ENCODE measurements at places on chromosomes 16 and 17.

DNA sequence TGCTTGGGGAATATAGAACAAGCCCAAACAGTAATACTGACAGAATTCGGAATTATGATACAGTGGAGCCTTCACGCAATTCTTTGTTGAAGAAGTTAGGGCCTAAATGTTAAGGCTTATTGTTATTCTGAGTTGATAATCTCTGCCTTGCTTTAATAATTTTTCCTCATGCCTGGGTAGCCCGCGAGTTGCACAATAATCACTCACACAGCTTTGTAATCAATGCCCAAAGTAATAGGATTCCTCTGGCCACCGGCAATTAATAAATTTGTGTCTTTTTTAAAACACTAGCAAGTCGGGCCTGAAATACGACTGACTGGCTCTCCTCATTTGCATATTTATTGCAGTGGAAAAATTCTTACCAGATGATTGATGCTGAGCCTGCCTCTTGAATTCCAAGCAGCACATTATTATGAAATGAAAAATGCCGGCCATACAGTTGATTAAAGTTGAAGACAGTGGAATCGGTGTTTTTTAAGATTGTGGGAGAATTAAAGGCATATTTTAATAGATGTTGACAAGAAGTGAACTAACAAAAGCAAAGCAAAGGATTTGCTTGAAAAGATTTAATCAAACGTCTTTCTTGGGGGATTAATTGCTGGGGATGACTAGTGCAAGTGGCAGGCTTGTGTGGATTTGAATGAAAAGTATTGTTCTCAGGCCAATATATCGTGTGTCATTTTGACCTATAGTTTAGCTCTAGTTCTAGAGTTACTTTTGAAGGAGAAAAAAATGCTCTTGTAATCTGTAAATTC, 30.2 kb downstream of the AATF start:
- no peak for DNase-seq

GRCh38 chr17:11986179-11986941, 10.9 kb downstream of the ZNF18 start:
- DNase-seq, result no peak

GRCh38 chr16:83336603-83337002, 471.2 kb upstream of the HSBP1 start:
- DNase-seq, result no peak

DNA sequence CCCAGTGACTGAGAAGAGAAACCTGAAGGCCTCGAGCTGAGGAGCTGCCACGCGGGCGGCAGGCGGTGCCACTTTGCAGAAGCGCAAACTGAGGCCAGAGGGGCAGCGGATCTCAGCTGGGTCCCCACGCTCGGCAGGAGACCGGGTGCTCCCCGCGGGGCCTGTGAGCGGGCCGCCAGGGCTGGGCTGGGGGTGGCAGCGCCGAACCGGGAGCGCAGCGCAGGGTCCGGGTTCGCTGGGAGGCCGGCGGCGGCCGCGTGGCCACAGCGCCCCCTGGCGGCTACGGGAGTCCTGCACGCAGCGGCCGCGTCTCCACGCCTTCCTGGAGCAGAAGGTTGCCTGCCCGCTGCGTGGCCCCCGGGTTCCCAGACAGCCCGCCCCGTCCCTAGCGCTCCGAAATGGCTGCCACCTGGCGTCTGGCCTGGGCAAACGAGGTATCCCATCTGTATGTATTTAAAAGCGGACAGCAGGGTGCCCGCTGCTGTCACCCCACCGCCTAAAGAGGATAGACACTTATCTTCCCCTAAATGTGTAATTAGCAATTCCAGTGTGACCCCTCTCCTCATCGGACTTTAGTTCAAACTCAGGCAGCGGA, 96.1 kb upstream of the CDH5 start:
- DNase-seq, result peak; percentile 79

GRCh38 chr16:16083421-16084156, 134.2 kb downstream of the ABCC1 start:
- DNase-seq, result peak; percentile 54

GRCh38 chr16:46632778-46633733, 11.9 kb upstream of the SHCBP1 start:
- DNase-seq, result no peak

DNA sequence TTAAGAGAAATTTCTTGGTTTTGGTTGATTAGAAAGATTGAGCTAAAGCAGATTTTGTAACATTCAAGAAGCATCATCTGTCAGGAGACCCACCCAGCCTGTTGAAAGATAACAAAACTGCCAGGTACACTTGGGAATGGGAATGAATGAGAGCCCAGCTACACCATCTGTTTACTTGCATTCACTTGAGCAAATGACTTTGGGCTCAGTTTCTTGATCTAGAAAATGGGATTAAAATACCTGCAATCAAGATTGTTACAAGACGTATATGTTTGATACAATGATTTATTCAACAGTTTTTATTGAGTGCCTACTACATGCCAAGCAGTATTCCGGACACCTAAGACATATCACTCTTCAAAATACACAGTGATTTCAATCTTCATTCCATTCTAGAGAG, 76.3 kb upstream of the HAS3 start:
- no peak for DNase-seq

DNA sequence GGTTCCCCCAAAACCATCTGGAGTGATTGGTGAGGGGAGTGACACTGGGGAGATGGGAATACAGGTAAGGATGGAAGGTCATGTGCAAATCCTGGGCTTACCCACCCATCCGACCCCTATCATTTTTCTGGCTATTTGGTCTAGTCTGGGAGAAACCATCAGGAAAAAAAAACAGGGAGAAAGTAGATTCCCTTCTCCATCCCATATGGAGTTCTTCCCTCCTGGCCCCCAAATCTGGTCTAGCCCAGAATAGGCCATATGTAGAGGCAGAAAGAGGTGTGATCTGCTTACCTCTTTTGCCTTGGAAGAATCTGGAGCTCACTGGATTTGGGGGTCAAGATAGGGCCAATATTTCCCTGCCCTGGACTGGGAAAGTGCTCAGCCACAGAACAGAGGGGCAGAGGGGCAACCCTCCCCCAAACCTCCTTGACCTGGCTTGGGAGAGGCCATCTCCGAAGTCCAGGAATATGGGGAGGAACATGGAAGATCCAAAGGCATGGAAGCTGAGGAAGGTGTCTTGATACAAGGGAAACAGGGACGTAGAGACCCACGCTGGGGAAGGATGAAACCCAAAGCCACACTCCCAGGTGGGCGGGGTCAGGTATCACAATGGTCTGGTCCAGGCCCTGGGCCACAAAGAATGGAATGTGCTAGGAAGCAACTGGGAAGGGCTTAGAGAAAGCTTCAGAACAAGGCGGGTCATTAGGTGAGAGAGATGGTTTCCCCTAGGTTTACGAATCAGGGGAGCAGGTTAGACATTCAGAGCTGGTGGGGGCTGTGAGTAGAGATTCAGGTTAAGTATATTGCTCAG, 16.2 kb downstream of the CHRNB1 start:
- no peak for DNase-seq

DNA sequence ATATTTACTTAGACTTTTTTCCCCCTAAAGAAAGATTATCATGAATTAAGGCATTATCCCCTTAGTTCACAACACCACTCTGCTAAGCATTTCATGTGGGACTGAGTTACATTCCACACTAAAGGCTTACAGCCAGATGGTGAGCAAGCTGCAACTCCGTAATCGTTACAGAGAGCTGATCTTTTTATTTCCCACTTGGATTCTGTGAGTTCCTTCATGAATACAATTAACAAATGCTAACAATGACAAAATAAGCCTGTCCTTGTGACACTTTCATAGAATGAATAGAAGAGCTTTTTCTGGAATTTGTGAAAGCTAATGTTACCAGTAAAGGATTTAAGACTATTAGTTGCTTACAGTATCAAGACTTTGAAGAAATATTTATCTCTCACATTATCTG, 8.7 kb downstream of the OGFOD1 start:
- DNase-seq, result no peak

GRCh38 chr16:71426069-71426879, 15.6 kb downstream of the TLE7 start:
- DNase-seq, result peak; percentile 68

DNA sequence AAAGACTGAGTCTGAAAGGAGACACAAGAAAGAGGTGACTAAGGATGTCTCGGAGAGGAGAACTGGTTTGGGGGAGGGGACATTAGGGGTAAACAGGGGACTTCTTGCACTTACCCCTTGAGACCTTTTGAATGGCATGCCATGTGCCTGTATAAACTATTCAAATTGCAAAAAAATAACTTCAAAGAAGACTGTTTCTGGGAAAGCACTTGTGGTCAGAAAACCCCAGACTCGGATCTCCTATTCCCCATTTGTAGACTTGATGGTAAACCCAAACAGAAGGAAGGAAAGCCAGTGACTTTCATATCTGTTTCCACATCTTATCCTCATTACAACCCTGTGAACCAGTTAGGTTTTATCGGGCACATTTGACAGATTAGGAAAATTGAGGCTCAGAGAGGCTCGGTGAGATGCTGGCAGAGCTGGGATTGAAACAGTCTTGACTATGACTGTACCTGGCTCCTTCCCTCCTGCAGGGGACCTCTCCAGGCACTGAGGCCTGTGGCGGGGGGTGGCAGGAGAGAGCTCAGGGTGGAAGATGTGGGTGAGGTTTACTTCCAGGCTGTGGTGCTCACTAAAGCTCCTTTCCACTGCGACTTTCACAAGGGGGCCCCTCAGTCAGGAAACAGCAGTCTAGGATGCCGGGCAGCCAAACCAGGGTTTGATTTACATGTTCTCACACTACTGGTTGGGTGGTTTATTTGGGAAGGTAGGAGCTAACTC, 30.5 kb upstream of the PLCG2 start:
- DNase-seq, result no peak

DNA sequence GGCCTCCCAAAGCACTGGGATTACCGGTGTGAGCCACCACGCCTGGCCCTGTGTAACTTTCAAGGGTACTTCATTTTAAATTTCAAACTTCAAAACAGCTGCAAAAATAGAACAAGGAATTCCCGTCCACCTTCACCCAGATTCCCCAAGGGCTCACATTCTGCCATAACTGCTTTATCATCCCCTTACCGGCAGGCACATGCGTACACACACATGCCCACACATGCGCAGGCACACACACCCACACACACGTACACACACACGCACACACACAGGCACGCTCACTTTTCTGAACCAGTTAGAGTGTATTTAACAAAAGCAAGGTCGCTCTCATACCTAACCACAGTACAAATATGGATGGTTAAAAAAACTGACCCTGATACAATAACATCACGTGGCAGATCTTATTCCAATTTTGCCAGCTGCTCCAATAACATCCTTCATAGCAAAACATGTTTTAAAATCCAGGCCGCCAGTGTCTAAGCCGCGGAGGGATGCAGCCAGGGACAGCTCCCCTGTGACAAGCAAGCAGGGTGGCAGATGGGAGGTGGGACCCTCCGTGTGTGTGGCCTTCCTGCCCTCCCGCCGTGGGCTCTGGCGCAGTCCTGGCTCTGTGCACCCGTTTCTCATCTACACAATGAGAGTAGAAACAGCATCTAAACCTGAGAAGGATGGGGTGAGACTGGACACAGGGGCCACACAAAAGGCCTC, 23.1 kb downstream of the PDIA2 start:
- DNase-seq, result no peak
